ENCODE measurements at places on chromosomes 5 and 9. TPM values are rescaled to one million over a fixed set of nuclear protein-coding genes. Genes with fewer than 3 reads are reported as not detected.

- DNase-seq = no peak
These were observed 48.3 kb downstream of the FAM78A start for GRCh38 chr9:131227959-131228460.

DNA sequence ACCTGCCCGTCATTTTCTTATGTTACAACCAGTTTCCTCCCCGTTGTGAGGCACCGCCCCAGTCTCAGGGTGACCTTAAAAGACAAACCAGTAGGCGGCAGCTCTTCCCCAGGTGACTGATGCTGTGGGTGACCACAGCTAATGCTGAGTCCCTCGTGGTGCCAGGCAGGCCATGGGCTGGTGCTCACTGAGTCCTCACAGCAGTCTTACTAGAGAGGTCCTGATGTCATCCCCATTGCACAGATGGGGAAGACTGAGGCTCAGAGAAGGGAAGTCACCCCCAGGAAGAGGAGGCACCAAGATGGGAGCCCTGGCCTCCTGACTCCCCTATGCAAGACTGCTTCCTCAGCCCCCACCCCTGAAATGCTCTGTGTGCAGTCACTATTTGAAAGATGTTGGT lies 978 bp downstream of the CFAP157 start:
- DNase-seq = no peak

GRCh38 chr5:172438319-172438668 lies 16.0 kb downstream of the SH3PXD2B start:
- DNase-seq = no peak

- no peak for DNase-seq
These were observed 6.2 kb downstream of the TGFBI start for GRCh38 chr5:136034984-136035383.

ADAMTSL1 gene
- total RNA-seq = 1.8 TPM

GPR107 gene
- 39.6 TPM for total RNA-seq
